ENCODE measurements at places on chromosomes 16 and 17.

- no peak for DNase-seq
These were observed 10.2 kb downstream of the NOG start for GRCh38 chr17:56603486-56604238.

DNA sequence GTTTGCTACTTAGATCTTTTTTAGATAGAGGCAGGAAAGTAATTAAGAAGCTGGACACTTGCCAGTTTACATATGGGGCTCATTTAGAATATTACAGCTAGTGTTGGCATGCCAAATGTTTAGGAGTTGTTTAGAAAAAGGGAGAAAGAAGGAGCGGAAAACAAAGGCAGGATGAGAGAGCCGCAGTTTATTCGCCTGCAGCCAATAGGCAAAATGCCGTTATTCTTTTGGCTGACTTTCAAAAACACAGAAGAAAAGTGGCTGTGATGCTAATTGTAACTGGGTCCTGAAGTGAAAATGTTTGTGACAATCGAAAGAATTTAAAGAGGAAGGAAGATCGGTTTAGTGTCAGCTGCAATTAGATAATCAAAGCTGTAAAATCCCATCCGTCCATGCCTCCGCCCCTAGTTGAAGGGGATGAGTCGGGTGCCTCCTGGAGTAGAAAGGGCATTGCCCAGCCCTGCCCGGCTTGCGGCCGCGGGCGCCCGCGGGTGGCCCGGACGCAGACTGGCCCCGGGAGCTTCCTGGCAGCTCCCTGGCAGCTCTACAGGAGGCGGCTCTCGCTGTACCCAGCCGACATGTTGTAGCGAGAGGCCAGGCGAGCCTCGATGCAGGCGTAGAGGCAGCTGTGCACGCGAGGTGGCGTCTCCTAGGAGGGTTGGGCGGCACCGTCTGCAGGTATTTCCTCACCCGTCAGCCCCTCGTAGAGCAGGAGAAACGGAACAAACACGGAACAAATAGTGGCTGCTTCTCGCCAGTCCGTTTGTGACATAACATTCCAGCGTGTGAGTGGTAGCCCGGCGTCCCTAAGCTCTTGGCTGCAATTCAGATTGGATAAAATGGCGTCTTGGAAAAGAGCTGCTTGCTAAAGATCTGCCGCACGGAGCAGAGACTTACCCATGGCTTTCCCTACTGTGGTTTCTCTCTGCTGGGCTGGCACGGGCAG, 82.2 kb downstream of the TNRC6C start:
- no peak for DNase-seq

GRCh38 chr16:85475233-85475632, 137.9 kb upstream of the GSE1 start:
- DNase-seq = no peak

- no peak for DNase-seq
These were observed 1.1 kb downstream of the MT2A start for GRCh38 chr16:56609463-56609921.

- no peak for DNase-seq
These were observed 20.6 kb downstream of the ZNF423 start for GRCh38 chr16:49835161-49835777.

- DNase-seq = no peak
These were observed 28.3 kb downstream of the TMEM100 start for GRCh38 chr17:55694286-55694910.

- no peak for DNase-seq
These were observed 121.8 kb downstream of the SPACA3 start for GRCh38 chr17:33113276-33113990.

- DNase-seq = no peak
These were observed 15.9 kb downstream of the GRB7 start for GRCh38 chr17:39753514-39754160.

GRCh38 chr17:78133179-78133951, 2.8 kb downstream of the TMC8 start:
- no peak for DNase-seq

DNA sequence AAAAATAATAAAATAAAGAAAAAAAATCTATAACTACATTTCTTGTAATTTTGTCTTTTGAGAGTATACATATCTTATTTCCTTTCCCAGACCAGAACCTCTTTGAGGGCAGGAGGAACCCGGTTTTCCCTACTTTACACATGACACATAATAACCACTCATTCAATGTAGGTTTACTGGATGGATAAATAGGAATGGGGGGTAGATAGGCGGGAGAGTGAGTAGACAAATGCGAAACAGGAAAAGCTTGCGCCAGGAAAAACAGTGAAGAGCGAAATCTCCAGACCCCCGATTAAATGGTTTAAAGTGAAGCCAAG, 515 bp upstream of the GOSR2 start:
- DNase-seq = no peak

DNA sequence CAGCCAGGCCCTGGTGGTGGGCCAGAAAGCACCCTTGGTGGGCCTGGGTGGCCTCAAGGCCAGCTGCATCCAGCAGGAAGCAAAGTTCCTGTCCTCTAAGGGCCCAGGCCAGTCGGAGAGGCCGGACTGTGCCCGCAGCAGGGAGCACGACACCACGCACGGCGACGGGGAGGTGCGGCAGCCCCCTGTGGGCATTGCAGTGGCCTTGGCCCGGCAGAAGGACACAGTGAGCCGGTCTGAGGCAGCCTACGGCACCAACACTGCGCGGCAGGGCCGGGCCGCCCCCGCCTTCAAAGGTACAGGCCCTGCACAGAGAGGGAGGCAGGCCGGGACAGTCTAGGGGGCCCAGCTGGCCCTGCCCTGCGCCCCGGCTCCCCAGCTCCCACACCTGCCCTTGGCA, 48.0 kb downstream of the BAHCC1 start:
- DNase-seq = no peak

- DNase-seq = no peak
These were observed 4.0 kb downstream of the AMFR start for GRCh38 chr16:56421313-56421712.

GRCh38 chr17:34383216-34383615, 20.2 kb upstream of the CCL1 start:
- DNase-seq = no peak

- DNase-seq = no peak
These were observed 36.7 kb downstream of the PLXDC1 start for GRCh38 chr17:39114723-39115122.

- peak; percentile 28 for DNase-seq
These were observed 13.0 kb downstream of the ENGASE start for GRCh38 chr17:79087428-79088143.

DNA sequence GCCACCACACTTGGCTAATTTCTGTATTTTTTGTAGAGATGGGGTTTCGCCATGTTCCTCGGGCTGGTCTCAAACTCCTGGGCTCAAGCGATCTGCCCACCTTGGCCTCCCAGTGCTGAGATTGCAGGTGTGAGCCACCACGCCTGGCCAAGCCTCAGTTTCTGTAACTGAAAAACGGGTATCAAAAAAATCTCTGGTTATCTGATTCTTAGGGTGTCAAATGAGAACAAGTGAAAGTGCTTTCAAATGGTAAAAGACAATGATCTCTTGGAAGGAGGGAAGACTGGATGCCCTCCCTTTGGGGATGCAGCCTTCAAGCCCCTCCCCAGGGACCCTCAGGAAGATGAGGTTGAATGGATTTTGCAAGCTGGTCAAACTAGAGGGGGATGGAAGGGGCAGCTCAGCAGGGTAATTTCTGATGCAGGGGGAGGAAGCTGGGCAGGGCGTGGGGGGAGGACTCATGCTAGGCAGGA, 22.3 kb downstream of the ARHGAP23 start:
- DNase-seq = no peak

DNA sequence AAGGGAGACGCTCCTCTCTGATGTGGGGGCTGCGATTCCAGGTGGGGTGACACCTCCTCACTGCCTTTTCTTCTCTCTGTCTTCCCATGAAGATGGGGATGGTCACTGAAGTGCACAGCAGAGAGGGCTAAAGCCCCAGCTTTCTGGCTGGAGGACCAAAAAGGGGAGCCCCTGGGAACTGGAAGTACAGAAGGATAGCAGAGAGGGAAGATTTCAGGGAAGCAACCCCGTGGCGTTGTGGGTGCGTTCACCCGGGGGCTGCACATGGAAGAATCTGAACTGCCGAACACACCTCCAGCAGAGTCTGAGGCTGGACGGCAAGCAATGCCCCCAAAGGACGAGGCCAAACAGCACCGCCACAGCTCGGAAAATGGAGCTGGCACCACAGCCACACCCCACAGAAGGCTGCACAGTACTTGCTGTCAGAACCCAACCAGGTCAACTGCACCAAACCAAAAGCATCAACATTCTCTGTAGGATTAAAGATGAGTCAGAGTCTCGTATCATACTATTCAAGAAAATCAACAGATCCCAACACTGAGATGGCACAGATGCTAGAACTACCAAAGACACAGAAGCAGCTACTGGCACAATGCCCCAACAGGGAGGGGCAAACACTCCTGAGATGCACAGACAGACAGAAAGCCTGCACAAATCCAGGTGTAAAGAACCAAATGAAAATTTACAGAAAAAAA, 49.9 kb downstream of the MAP1LC3B start:
- DNase-seq = no peak

GRCh38 chr17:68613739-68614298, 12.7 kb upstream of the FAM20A start:
- no peak for DNase-seq

GRCh38 chr16:85289760-85290625, 177.7 kb upstream of the CIBAR2 start:
- no peak for DNase-seq

GRCh38 chr16:46693598-46693997, 4.1 kb downstream of the ORC6 start:
- no peak for DNase-seq

DNA sequence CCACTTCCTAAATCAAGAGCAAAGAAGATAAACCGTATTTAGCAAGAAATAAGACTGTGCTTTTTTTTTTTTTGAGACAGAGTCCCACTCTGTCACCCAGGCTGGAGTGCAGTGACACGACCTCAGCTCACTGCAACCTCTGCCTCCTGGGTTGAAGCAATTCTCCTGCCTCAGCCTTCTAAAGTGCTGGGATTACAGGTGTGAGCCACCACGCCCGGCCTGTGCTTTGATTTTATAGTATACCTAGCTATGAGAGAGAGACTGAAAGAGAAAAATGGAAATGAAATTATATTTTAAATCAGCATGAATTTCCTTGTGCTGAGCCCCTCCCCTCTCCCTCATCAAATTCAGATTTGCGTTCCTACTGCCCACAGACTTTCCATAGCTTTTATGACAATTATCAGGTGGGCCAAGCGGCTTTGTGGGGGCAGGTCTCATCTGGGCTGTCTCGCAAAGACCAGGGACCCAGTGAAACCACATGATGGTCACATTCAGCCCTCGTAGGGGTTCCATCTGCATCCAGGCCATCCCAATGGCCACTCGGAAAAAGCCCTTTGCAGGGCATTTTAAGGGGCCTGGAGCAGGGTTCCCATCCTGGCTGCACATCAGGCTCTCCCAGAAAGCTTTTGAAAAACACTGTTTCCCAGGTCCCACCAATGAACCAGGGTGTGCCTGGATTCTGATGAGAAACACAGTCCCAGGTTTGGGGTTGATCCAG, 8.5 kb downstream of the CACNG1 start:
- DNase-seq = no peak

- DNase-seq = no peak
These were observed 59.1 kb downstream of the TIMM22 start for GRCh38 chr17:1055751-1056645.

DNA sequence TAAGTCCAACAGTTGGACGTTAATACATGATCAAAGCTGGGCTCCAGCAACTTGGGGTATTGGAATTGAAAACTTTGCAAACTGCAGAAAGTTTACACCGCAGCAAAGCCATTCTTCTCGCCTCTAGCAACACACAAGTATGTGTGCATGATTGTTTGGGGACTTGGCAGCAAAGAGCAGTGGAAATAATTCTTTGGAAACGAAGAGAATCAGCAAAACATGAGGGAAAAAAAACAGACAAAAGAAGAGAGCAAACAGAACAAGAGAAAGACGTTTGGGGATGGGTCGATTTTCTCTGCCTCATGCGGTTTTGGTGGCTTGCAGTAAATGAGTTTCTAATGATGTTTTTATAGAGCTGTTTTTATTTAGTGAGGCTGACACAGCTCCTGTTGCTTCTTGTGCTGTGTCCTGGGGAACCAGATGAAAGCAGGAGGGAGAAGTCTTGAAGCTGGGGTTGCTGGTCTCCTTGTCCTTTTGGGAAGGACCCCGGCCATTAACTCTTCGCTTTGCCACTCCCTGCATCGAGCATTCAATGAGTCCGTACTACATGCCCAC, 502.9 kb downstream of the GRIN2A start:
- no peak for DNase-seq

GRCh38 chr17:31060791-31061550, 33.8 kb upstream of the NF1 start:
- no peak for DNase-seq

- DNase-seq = no peak
These were observed 22.7 kb downstream of the LCMT1 start for GRCh38 chr16:25134166-25134700.

- DNase-seq = no peak
These were observed 45.2 kb upstream of the STAC2 start for GRCh38 chr17:39270923-39271322.

GRCh38 chr17:4420692-4421131, 13.0 kb upstream of the SPNS3 start:
- DNase-seq = peak; percentile 56

- DNase-seq = no peak
These were observed 137.9 kb downstream of the CDH11 start for GRCh38 chr16:64983963-64984362.

- DNase-seq = no peak
These were observed 14.4 kb upstream of the GPRC5B start for GRCh38 chr16:19898924-19899604.

DNA sequence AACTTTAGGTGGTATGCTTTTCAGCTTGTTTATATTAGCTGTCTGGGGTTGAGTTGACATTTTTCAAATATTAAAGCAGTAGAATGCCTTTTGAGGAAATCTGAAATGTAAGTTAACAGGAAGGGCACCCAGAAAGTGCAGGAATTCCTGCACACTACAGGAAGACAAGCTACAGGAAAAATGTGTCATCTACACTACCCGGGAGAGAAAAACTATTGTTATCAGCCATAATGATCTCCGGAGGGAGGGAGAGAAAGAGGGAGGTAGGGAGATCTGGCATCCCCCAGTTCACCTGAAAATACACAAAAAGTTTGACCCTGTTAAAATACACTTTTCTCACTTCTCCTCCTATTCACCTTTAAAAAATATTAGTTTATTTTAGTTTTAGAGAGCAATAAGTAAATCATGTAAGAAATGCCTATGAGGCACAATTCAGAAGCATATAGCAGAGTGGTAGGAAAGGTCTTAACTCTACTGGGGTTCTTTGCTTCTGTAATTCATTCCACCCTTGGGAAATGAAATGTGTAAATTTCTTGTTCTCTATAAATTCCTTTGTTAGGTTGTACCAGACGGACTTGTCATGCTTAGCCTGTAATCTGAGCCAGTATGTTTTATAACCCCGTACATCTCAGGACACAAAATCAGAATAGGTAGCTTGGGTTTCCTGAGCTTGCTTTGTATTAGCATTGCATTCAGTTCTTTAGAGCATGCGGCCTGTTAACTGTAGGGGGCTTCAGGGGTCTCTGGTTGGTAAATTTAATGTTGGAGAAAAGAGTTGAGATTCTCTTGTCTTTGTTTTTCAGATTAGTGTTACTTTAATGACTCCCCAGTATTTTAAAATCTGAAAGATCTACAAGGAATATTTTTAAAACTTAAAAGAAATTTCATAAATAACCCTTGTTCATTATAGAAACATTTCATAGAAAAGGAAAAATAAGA, 3.3 kb downstream of the MAP2K6 start:
- no peak for DNase-seq

- DNase-seq = no peak
These were observed 44.4 kb downstream of the MAP1LC3B start for GRCh38 chr16:87436225-87437172.

GRCh38 chr16:4411684-4412083, 4.7 kb downstream of the CORO7 start:
- DNase-seq = peak; percentile 93

Data from caudate nucleus (tissue), 63 donors.